NCI-H1436 (cell line): ENCODE measurements at places on chromosomes 3 and 15.

DNA sequence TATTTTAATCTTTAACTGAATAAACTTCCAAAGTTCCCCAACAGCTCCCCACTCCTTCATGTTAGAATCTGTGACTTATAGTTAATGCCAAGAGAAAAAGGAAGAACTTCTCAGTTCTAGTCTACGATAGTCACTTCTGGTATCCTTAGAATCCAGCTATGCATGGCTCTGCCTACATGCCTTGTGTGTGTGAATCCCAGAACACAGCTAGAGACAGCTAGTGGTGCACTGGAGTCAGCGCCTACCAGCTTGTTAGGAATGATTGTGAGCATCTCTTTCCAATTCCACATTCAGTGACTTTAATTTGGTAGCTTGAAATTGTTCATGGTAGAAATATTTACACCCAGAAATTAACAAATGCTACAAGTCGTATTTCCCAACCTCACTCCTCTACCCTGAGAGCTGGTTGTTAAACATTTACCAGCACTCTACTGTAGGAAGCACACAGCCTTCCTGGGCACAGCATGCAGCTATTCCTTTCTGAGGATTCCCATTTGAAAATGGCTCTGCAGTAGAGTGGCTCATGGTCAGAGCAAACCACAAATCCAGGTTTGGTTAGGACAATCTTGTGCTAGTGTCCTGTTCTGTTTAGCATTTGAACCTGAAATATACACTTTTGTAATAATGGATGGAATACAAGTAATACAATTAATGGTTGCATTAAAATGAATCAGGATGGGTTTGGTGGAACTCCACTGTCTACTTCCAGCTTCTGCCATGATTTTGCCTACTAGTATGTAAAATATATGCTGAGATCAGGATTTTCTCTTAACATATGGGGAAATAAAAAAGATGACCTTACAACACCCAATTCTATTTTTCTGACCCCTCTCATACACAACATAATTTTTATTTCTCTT lies 371.0 kb upstream of the GBE1 start:
- no peak for DNase-seq

GRCh38 chr15:60590935-60591495 lies 112.1 kb upstream of the ICE2 start:
- DNase-seq, result no peak

DNA sequence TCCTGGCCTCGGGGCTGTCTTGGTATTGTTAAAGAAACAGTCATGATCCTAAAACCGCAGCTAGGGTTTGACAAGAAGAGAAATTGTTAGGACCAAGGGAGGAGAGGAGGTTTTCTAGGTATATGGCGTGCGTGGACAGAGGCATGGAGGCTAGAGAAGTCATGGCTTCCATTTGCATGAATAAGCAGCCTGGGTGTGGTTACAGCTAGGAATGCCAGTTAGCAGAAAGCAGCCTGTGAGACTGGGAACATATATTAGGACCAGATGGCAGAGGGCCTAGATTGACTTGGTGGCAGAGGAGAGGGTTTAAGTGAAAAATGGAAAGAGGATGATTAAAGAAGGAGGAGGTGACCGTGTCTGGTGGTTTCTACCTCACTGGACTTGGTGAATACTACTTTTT lies 573.6 kb upstream of the ARRDC4 start:
- no peak for DNase-seq

- DNase-seq, result no peak
Measured at GRCh38 chr3:242602-243355, 46.2 kb downstream of the CHL1 start.

DNA sequence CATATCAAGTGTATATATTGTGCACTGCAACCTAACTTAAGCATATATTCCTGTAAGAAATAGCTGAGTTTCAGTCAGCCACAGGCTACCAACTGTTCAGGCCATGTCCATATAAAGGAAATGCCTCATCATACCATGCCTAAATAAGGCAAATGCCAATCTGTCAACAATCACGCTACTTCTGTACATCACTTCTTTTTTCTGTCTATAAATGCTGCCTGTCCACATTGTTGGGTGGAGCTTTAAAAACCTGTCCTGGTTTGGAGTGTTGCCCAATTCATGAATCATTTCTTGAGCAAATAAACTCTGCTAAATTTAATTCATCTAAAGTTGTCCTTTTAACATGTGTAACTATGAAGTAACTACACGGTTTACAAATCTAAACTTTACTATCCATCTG lies 1091.9 kb downstream of the NSUN3 start:
- no peak for DNase-seq

GRCh38 chr3:46406443-46406787 lies 451 bp downstream of the CCR5AS start:
- no peak for DNase-seq

- DNase-seq, result no peak
Measured at GRCh38 chr3:157500232-157500631, 3.0 kb downstream of the VEPH1 start.

GRCh38 chr3:114567771-114568170 lies 273.9 kb downstream of the TIGIT start:
- no peak for DNase-seq

DNA sequence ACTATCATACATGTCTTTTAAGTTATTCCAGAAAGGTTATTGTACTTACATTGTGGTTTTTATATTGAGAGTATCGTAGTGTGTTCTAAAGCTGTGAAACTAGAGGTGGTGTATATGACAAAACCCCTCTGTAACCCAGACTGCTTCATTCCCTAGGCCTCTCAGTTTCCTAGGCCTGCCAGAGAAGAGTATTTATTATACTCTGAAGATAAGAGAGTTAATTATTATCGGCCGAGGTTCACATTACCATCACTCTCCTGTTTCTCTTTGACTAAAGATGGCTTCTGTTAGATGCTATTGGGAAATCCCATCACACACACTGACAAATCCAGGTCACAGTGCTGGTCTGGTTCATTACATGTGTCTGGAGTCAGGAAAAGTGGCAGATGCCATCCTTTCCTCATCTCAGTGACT lies 20.5 kb downstream of the EXOSC7 start:
- no peak for DNase-seq

- DNase-seq, result no peak
Measured at GRCh38 chr3:46917257-46917656, 39.7 kb downstream of the PTH1R start.
